ENCODE measurements at places on chromosomes 6 and 20.

GRCh38 chr6:5536644-5537043 is 275.3 kb downstream of the FARS2 start:
- DNase-seq = no peak

DNA sequence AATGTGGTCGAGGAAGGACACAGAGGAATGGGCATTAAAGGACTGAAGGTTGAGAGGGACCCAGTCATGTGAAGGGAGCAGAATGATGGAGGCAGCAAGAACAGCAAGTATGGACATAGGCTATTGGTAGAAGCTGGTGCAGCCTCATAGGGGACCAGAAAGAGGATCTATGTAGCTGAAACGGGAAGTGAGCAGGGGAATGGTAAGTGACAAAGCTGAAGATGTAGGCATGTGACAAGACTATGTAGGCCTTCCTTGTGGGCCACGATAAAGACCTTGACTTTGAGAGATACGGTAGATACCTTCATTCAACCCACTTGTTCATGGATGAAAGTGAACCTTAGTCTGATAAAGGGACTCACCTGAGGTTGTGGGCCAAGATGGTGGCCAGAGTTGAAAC is 3.5 kb downstream of the CTNNBL1 start:
- no peak for DNase-seq

DNA sequence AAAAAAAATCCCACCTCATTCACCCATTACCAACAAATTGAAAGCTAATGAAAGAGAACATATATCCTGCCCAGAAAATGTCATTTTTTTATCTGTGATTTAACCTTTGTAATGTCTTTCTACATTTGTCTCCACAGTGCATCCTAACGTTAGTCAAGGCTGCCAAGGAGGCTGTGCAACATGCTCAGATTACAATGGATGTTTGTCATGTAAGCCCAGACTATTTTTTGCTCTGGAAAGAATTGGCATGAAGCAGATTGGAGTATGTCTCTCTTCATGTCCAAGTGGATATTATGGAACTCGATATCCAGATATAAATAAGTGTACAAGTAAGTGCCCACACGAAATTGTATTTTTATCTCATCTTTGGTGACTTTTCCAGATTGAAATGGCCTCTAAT is 30.0 kb downstream of the RSPO3 start:
- DNase-seq = no peak

DNA sequence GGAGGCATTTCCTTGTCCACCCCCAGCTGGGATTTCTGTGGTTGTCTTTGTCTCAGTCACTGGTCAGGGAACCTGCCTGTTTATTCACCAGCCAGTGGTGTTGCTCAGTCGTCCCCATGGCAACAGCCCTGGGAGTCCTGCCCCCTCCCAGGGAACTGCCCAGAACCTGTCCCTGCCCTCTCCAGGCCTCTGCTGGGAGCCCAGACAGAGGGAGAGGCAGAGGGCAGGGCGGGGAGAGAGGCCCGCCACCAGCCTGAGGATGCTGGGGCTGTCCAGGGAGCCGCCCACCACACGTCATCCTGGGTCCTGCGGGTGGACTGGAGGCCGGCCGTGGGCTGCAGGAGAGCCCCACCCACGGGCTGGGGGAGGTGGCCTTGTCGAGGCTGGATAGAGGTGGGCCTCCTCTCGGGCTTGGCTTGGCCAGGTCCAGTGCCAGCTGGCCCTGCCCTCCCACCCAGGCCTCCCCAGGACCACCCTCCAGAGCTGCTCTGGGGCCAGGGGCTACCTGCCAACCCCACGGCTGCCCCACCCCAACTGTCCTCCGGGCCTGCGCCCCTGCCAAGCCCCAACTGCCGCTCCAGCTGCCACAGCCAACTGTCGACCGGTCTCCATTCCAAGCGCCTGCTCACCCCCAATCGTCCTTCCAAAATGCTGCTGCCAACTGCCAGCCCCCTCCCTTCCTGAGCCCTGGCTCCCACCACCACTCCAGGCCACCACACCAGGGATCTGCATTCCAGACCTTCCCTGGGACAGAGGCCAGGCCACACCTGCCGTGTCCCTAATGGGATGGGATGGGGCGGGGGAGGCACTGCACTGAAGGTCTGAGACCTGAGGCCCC is 4.2 kb upstream of the ZBTB46 start:
- peak; percentile 93 for DNase-seq

GRCh38 chr6:46000905-46001304 is 14.8 kb downstream of the CLIC5 start:
- DNase-seq = no peak

GRCh38 chr20:23099791-23100719 is 13.9 kb upstream of the CD93 start:
- no peak for DNase-seq

All from left cardiac atrium (tissue), 4 donors.